ENCODE measurements at places on chromosomes 5 and 9.

- DNase-seq: no peak
These were observed 505.5 kb upstream of the WWC1 start for GRCh38 chr5:167785901-167786300.

DNA sequence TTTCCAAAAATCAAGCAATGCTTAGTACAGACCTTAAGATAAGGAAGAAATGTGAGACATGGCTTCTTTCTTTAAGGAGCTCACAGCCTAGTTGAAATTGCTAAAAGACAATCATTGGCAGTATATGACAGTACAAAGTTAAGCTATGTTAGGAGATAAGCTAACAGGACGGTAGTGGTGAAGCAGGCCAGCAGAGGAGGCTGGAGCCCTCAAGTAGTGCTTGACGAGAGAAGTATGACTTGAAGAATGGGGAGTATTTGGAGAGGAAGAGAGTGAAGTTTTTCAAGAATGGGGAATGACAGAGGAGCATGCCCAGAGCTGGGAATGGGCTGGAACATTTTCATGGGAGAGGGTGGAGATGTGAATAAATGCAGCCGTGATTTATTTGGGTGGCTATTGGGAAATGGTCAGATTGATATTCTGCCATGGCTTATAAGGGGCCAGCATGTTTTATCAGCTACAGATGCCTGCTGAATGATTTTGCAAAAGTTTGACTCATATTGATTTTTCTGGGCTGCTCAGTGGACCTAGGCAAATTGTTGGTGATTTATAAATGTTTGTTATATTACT is 43.7 kb downstream of the LURAP1L start:
- no peak for DNase-seq

DNA sequence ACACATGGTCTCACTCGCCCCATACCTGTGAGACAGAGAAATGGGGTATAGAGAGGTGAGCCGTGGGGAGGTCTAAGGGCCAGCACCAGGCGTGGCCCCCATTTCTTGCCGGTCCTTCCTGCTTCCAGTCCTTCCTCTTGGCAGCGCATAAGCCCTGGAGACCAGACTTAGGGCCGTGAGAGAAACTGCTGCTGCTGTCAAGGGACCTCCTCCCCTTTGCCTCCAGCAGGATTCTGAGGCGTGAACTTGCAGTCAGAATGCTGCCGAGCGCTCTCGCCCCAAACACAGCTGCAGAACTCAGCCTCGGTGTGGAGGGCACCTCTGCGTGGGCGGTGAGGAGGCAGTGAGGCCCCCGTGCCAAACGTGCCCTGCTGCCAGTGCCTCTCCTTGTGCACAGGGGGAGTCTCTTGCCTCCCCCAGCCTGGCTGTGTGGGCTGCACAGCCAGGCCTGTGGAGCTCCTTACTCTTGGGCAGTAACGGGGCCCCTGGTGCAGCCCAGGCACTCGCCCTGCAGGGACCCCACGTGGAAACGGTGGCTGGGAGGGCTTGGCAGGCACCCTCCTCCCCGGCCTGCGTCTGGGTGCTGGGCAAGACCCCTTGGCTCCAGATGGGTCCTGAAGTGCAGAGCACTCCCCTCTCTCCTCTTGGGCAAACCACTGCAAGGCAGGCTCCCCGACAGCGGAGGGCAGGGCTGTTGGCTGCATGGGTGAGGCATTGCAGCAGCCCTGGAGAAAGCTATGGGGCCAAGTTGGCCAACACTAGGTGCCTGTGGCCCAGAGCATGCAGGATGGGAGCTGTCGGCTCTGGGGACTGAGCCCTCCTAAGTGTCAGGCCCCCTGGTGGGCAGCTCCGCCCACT is 85.4 kb downstream of the RXRA start:
- DNase-seq: no peak

DNA sequence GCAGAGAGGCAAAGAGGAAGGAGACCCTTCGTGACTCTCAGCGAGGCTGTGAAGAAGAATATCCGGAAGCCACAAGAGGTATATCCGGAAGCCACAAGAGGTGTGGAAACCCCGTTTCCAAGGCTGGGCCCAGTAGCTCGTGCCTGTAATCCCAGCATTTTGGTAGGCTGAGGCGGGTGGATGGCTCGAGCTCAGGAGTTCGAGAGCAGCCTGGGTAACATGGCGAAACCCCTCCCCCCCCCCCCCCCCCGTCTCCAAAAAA is 612 bp upstream of the BBLN start:
- no peak for DNase-seq

- DNase-seq: no peak
These were observed 1.6 kb upstream of the OCLN start for GRCh38 chr5:69491027-69491426.

All from activated CD8-positive, alpha-beta memory T cell treated with anti-CD3 and anti-CD28 coated beads for 1 hour (primary cell).